ENCODE measurements at places on chromosomes 1 and 21. TPM values are rescaled to one million over a fixed set of nuclear protein-coding genes. Genes with fewer than 3 reads are reported as not detected.

The SPATA21 gene
- total RNA-seq: not detected

The KIF17 gene
- 0.60 TPM for total RNA-seq

The LEPROT gene
- total RNA-seq: 67.6 TPM

The ZNF695 gene
- 0.60 TPM for total RNA-seq

The ARHGAP29 gene
- total RNA-seq: 54.5 TPM

The TCP10L gene
- 0.35 TPM for total RNA-seq

The TRNP1 gene
- total RNA-seq: 207 TPM

The RCC2 gene
- 41.8 TPM for total RNA-seq

The DFFB gene
- total RNA-seq: 3.5 TPM

The RHD gene
- not detected for total RNA-seq

The DMBX1 gene
- total RNA-seq: not detected

The DDR2 gene
- total RNA-seq: 158 TPM

The SLFNL1 gene
- 0.58 TPM for total RNA-seq

The MAPKAPK2 gene
- 43.6 TPM for total RNA-seq

The SPRR2B gene
- not detected for total RNA-seq

The HUNK gene
- total RNA-seq: 0.47 TPM

The OR2L5 gene
- not detected for total RNA-seq

The CHI3L2 gene
- 8.5 TPM for total RNA-seq

The GBP4 gene
- 0.17 TPM for total RNA-seq

The UMODL1 gene
- not detected for total RNA-seq

The UBIAD1 gene
- total RNA-seq: 7.7 TPM

The C8B gene
- total RNA-seq: not detected

The RGS8 gene
- total RNA-seq: not detected

The RABGGTB gene
- 34.1 TPM for total RNA-seq

The RASSF5 gene
- 0.94 TPM for total RNA-seq

The MYBPH gene
- total RNA-seq: 0.93 TPM

The ADGRL2 gene
- 74.1 TPM for total RNA-seq

The TNFRSF14 gene
- 9.6 TPM for total RNA-seq

The SLC5A3 gene
- total RNA-seq: 8.1 TPM

The SLAMF7 gene
- not detected for total RNA-seq

The CD52 gene
- not detected for total RNA-seq

The LMOD1 gene
- total RNA-seq: 8.6 TPM

The TRIM63 gene
- total RNA-seq: not detected

The SV2A gene
- 5.8 TPM for total RNA-seq

The PRR9 gene
- not detected for total RNA-seq
